ENCODE measurements at places on chromosomes 7 and 10.
A peak's percentile ranks its signal among the peaks of the same experiment; 100 is the strongest.

GRCh38 chr7:157339777-157340677, 3.2 kb downstream of the DNAJB6 start:
- DNase-seq = peak; percentile 67

- DNase-seq = no peak
These were observed 602.3 kb upstream of the MGMT start for GRCh38 chr10:128864554-128865295.

DNA sequence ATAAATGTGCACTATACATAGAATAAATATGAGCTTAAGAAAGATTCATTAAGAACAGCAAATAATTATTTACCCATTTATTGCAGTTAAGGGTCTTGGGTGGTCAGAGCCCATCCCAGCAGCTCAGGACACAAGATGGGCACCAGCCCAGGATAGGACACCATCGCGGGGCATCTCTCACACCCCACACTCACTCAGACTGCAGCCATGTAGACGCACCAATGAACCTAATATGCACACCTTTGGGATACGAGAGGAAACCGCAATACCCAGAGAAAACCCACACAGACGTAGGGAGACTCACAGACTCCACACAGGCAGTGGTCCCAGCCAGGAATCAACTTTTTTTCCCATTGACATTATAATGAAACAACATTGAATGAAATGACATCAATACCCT, 36.0 kb downstream of the CARD11 start:
- no peak for DNase-seq

DNA sequence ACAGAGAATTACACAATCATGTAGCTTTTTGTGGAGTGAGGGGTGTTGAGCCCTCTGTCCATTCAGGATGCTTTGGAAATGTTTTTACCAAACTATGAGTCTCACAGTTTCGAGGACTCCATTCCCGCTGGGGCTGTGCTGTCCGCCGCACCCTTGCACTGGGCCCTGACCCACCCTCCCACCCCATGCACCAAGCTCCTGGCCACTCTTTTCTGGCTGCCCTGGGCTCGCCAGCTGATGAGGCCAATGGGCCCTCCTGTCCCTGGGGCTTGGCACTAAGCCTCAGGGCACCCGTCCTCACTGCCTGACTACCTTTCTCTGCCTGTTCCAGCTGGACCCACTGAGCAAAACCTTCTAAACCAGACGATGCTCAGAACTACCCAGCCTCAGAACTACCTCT, 332.1 kb downstream of the PTPRN2 start:
- no peak for DNase-seq

DNA sequence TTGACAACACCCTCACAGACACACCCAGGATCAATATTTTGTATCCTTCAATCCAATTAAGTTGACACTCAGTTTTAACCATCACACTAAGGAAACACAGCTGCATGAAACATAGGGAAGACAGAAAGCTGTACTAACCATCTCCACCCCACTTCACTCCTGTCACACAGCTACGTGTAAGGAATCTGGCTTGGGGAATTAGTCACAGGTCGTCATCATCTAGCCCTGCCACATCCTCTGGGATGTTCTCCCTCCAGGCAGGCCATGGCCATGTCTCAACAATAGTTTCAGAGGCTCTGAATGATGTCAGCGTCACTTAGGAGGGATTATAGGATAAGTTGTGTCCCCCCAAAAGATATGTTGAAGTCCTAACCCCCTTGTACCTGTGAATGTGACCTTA, 10.8 kb upstream of the SEMA3C start:
- no peak for DNase-seq

DNA sequence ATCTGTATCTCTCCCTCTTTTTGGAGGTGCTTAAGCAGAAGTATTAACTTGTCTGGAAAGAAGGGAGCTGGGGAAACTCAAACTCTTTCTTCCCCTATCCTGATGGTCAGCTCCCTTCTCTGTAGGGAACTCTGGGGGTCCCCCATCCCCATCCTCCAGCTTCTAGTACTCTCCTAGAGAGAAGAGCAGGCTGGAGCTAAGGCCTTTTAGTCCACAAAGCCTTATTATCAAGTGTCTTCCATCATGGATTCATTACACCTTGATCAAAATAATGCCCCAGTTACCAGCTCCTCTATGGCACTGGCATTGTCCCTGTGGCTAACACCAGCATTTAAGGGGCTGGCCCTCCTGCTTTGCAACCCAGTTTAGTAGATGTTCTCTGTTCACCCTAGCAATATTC, 35.7 kb downstream of the CADPS2 start:
- no peak for DNase-seq

- no peak for DNase-seq
These were observed 52.3 kb downstream of the HECW1 start for GRCh38 chr7:43164757-43165156.

- DNase-seq = peak; percentile 10
These were observed 219.5 kb downstream of the POLR1F start for GRCh38 chr7:19489162-19489820.

DNA sequence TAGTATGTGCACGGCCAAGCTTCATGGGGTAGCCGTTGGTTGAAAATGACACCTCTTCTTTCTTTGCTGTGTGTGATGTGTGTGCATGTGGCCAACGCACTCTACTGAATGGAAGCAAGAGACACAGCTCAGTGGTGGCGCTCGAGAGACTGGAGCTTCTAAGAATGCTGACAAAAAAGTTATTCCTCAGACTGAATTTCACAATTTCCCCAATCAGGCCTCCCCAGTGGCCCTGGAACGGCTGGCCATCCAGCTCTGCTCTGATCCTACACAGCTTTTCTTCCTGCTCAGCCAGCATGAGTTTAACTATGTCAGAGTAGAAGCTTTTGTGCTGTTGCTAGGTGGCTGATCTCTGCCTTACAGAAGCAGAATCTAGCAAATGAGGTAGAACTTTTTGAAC, 186.7 kb upstream of the PLXDC2 start:
- DNase-seq = peak; percentile 73

DNA sequence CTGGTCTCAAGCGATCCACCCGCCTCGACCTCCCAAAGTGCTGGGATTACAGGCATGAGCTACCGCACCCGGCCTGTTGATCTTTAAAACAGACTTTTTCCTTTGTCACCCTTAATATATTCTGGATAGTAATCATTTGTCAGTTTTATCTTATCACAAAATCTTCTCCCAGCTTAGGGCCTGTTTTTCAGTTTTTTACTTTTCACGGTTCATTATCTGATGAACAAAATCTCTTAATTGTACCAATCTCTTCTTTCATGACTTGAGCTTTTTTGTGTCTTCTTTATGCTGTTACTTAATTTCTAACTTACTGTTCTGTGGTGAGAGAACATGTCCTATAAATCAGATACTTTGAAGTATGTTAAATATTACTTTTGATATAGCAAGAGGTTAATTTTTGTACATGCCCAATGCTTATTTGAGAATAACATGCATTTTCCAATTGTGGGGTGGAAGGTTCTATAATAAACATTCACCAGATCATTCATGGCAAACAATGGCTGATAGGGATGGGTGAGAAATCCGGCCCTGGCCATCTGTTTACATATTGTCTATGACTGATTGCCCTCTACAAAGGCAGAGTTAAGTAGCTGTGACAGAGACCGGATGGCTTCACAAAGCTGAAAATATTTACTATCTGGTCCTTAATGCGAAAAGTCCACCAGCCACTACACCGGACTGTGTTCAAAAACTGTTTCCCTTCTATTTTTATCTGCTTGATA, 5.3 kb downstream of the PAPOLB start:
- DNase-seq = no peak

DNA sequence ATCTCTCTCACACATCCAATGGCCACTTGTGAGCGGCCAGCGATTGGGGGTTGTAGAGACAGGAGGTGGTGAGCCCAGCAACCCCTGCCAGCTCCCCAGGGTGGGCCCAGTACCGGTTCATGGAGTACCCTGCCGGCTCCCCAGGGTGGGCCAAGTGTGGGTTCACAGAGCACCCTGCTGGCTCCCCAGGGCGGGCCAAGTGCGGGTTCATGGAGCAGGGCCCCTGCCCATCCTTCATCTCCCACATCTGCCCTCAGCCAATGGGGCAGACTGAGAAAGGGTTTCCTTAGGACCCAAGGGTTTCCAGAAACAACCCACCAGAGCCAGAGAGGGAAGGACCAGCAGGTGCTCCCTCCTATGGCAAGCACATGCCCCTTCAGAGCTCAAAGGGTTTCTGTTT, 21.4 kb upstream of the SLIT1 start:
- DNase-seq = no peak

- no peak for DNase-seq
These were observed 4.5 kb downstream of the PI4K2A start for GRCh38 chr10:97644936-97645335.

DNA sequence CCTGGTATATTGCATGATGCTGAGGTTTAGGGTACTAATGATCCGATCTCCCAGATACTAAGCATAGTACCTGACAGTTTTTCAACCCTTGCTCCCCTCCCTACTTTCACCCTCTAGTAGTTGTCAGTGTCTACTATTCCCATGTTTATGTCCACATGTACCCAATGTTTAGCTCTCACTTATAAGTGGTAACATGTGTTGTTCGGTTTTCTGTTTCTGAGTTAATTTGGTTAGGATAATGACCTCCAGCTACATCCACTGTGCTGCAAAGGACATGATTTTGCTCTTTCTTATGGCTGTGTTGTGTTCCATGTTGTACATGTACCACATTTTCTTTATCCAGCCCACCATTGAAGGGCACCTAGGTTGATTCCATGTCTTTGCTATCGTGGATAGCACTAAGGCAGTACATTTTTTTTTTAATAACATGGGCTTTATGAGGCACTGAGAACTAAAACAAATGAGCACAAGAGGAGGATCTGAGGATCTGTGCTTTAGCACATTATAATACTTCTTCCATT, 28.1 kb downstream of the ITGB8 start:
- DNase-seq = no peak

GRCh38 chr7:112987171-112987570, 99.5 kb downstream of the GPR85 start:
- DNase-seq = no peak

DNA sequence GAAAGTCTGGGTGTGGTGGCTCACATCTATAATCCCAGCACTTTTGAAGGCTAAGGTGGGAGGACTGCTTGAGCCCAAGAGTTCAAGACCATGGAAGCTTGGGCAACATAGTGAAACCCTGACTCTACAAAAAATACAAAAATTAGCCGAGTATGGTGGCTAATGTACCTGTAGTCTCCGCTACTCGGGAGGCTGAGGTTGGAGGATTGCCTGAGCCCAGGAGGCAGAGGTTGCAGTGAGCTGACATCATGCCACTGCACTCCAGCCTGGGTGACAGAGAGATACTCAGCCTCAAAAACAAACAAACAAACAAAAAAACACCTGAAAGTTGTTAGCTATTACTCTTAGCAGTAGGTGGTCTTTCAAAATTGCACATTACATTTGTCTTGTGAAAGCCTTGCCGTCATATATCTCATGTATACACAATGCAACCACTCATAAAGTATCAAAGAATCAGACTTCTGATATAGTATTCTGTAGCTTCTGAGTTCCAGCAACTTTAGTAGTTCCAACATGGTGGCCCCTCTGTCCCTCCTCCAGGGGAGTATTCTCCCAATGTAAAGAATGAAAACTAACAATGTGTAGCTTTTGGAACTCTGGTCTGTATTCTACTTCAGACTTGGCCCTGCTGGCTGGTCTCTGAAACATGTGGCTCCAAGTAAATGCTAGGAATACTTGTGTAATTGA, 101.5 kb downstream of the ZNF92 start:
- no peak for DNase-seq

GRCh38 chr7:92061154-92061553, 73.1 kb downstream of the CYP51A1 start:
- DNase-seq = no peak

GRCh38 chr7:859359-860030, 16.9 kb upstream of the GET4 start:
- DNase-seq = no peak

GRCh38 chr10:109774121-109774440, 149.2 kb downstream of the XPNPEP1 start:
- no peak for DNase-seq

DNA sequence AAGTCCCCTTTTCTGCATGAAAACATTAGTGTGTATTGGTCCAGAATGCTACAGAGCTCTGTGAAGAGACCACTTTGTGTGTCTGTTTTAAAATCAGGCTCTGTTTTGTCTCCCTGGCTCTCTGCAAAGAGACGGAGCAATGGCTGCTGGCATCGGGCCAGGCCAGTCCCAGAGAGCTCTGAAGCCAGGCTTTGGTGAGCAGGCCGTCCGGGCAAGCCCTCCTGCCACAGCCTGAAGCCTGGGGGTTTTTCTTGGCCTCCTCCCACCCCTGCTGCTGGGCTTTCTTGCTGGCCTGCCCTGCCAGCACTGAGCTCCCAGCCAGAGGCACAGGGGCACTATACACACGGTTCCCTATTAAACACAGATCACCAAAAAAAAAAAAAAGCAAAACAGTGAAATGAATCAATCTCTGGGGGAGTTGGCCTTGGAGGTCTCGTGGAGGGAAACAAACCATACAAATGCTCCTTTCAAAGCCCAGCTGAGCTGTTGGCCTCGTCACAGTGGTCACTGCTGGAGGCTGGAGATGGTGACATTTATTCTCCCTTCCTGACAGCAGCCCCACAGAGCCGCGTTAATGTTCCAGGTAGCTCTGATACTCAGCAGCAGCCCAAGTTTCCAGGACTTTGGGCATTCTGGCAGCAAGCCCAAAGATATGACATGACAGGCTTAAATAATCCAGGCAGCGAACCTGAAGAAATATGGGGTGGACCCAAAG, 237.2 kb downstream of the TCF7L2 start:
- no peak for DNase-seq

DNA sequence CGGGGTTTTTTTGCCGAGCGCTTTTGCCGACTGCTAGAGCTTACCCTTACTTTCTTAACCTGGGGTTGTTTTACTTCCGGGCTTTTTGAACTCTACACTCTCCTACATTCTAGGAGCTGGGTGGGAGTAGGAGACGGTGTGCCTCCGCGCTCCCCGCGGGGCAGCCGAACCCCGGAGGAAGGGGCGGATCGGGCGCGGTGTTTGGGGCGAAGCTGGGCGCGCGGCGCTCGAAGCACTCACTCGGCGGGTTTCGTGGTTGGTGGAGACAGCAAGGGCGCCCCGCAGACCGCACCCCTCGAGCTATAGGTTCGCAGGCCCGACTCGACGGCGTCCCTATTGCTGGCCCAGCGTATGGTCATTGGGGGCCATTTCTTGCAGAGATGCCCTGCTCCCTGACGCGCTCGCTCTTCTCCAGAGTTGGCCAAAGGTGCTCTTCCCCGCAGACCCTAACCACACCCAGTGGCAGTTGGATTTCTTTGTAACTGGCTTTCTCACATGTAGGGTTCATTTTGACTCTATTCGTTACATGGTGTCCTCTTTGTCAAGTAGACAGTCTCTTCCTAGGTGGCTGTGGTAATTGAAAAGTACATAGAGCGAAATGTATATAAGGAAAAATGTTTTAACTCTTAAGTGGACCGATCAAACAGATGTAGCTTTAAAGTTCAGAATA, 364 bp downstream of the ZNF518A start:
- peak; percentile 81 for DNase-seq

DNA sequence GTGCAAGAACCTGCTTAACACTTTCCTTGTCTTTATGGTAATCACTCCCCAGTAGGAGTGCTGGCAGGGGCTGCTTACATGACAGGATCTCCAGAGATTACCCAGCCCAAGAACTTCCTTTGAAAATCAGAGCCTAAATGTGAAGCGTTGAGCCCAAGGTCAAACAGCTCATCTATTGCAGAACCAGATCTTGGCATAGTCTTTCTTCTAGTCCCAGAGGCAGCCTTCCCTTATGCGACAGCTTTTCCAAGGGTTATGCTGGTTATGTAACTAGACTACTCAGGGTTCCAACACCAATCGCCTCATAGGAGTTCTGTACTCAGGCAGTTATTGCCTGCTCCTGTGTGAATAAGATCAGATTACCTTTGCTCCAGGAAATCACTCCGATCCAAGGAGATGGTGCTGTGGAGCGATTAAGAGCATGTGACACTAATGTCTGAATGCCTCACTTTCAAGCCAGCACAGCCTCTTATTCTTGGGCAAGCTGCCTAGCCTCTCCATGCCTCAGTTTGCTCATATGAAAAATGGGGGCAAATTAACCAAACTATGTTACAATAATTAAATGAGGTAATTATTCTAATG, 8.4 kb upstream of the LGI1 start:
- no peak for DNase-seq
